NCI-H2171 treated with DMSO at 0.1 percent for 48 hours (cell line): ENCODE measurements at places on chromosomes 5 and 9.

GRCh38 chr5:154697371-154697770 lies 57.8 kb upstream of the LARP1 start:
- DNase-seq, result no peak

GRCh38 chr9:69502671-69503301 lies 169.4 kb downstream of the APBA1 start:
- DNase-seq, result no peak

GRCh38 chr5:132751444-132751843 lies 4.2 kb downstream of the CCNI2 start:
- no peak for DNase-seq

GRCh38 chr9:101968392-101968791 lies 229.9 kb upstream of the GRIN3A start:
- DNase-seq, result no peak
